Gastroesophageal sphincter (tissue), 4 donors: ENCODE measurements at places on chromosomes 2 and 18.
A peak's percentile ranks its signal among the peaks of the same experiment; 100 is the strongest.

- ATAC-seq, result no peak
Observed at GRCh38 chr2:9467687-9468086, 6.7 kb upstream of the IAH1 start.

- ATAC-seq, result peak; percentile 88
Observed at GRCh38 chr18:34909637-34910364, 131.4 kb upstream of the MAPRE2 start.

DNA sequence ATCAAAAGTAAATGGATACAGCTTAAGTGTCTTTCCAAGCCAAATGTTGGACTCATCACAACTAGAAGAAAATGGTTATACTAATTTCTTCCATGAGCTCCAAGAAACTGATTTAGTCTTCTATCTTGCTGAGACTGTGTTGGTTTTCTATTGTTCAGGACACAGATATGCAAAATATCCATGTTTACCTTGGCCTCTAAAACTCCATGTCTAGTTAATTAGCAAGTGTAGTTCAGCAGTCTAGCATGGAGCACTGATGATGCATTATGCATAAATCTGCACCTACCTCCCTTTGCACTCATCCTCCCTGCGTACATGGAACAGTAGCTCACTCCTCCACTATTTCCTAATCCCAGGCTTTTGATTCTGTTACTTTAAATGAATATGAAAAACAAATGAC is 731.4 kb upstream of the CHAC2 start:
- ATAC-seq, result no peak

DNA sequence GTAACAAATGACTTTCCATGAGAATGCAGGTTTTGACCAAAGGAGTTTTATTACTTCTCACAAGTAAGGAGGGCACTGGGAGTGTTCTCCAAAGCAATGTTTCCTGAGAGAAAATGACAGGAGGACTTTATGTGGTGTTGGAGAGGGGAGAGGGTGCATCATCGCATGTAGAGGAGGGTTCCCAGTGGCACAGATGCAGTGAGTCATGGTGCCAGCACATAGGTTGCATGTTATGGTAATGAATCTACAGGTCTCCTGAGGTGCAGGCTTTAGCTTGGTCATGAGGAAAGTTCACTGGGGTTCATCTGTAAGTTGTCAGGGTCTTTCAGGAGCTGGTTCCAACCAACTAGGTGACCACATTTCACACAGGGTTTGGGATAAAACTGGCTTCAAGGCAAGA is 30.4 kb downstream of the NAT8 start:
- no peak for ATAC-seq

DNA sequence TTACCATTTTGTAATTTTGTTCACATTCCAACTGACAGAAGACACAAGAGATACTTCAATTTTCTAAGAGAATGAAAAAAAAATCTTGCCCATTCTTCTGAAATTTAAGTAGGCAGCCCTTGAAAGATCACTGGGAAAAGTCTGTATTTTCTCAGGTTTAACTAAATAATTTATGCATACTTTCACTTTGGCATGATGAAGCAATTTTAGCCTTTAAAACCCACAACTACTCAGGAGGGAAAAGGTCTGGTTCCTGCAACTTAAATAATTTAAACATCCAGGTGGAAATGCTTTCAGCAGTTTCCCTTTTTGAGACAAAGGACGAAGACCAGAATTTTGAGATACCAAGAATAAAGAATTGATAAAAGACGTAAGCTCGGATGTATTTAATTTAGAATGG is 61.4 kb downstream of the ZEB2 start:
- ATAC-seq, result no peak

DNA sequence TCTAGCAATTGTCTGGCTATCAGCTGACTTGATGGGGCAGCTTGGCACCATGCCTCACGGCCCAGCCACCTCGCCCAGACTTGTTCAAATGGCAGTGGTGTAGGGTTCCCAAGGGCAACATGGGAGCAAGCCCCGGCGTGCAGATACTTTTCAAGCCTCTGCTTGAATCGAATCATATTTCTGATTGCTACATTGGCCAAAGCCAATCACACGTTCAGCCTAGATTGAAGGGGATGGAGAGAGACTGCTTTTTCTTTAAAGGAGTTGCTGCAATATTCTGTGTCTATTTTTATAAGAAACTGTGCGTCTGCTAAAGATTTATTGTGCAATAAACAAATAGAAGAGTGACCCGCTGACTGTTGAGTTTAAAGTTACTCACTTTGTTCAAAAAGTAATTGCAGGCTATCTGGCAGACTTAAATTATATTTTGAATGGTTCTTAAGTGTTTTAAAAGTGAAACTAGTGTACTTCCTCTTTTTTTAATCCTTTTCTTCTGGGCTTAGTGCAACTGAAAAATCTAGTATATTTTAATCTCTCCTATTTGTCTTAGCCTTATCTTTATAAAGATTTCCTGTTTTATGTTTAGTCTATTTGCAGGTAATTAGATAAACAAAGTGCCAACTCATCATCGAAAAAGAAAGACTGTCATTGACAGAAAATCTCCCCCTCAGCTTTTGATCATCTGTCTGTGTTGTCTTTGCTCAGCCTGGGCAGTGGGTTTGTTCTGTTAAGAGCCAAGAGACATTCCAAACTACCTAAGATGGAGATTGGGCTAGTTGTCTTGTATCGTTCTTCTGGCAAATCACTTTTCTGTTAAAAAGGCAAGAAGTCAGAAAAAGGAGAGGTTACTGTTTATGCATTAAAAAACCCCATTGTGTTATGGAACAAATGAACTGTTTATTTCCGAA is 156.1 kb downstream of the TPGS2 start:
- ATAC-seq, result peak; percentile 77

- ATAC-seq, result no peak
Observed at GRCh38 chr2:113361051-113361450, 76.4 kb upstream of the ZNG1B start.

- no peak for ATAC-seq
Observed at GRCh38 chr2:101766871-101767739, 69.6 kb downstream of the MAP4K4 start.

GRCh38 chr18:68791801-68792200 is 6.1 kb upstream of the CCDC102B start:
- ATAC-seq, result no peak

DNA sequence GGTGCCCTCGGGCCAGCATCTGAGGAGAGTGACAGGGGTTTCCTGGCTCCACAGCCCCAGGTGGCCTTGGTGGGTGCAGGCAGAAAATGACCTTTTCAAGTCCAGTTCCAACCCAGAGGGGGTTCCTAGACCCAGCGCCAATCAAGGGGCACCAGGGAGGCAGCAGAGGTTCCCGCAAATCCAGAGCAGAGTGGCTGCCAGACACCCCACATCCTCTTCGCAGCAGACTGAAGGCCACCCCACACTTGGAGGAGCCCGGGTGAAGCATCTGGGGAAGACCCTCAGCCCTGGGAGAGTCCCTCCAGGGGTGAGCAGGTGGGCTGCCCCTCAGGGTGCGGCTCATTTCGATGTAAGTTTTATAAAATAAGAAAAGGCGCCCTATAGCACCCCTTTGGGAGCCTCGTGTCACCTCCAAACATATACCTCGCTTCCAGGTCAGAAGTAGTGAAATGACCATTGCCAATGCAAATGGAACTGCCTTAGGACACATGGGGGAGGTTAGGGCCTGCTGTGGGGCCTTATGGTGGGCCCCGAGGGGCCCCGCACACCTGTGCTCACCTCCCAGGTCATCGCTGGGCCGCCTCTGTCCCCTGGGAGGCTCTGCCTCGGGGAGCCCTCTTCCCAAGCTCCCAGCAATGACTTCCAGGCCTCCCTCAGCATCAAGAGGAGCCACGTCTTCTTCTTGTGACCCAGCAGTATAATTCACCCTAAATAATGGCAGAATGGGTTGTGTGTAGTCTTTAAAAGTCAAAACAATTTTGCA is 11.0 kb downstream of the RTP5 start:
- ATAC-seq, result no peak

- ATAC-seq, result no peak
Observed at GRCh38 chr18:67179726-67180125, 336.8 kb downstream of the DSEL start.

GRCh38 chr18:58054041-58054781 is 10.2 kb downstream of the NEDD4L start:
- ATAC-seq, result no peak

GRCh38 chr2:56008661-56009431 is 85.3 kb upstream of the EFEMP1 start:
- ATAC-seq, result peak; percentile 79

- peak; percentile 63 for ATAC-seq
Observed at GRCh38 chr18:23356915-23357601, 96.0 kb upstream of the RIOK3 start.

DNA sequence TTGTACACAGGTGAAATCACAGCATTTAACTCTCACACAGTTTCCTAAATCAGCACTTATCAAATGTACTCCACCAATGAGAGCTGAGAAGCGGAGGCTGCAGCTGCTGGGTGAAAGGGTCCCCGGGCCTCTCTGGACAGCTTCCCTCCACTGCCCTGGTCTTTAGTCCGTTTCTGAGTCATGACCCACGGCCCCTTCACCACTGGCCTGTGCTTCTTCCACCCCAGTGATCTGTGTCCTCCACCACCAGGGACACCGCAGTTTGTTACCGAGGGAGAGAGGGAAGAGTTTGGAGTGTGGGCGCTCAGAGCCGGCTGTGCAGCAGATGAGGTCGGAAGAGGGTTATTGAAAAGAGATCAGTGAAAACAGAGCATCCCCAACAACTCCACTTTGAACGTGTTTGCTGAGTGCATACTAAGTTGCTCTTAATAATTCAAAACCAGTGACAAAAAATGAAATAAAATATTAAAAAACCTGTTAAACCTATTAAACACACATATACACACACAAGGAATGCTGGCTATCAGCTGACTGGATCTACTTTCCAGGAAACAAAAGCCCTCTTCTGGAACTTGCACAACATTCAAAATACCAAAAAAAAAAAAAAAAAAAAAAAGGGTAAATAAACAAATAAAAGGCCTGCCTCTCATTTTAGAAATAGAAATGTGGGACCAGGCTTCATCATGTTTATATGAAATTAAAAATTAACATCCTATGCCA is 54.1 kb downstream of the PXDN start:
- no peak for ATAC-seq
